ENCODE measurements at places on chromosomes 13 and 19.

DNA sequence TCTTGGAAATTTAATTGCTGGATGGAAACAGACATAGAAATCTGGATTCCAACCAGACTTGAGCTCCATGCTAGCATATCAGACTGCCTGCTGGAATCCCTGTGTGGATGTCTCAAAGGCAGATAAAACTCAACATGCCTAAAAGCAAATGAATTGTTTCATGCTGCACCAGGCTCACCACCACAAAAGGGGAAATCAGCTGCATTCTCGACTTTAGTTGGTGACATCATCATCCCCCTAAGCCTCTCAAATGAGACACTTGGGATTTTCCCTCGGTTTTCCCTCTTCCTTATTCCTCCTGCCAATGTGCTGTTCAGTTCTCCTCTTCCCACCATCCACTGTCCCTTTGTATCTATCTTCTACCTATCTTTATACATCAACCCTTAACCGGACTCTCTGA lies 134.3 kb downstream of the ZDHHC20 start:
- no peak for DNase-seq
- H3K36me3 ChIP-seq = peaks cover 9% of the 10 kb centered on the region
- H3K27me3 ChIP-seq = no peaks in the 10 kb centered on the region
- no peak overlapping the region for H3K27ac ChIP-seq

GRCh38 chr13:52359534-52359933 lies 46.4 kb downstream of the THSD1 start:
- DNase-seq = no peak
- H3K27ac ChIP-seq = no peak overlapping the region
- H3K36me3 ChIP-seq = no peaks in the 10 kb centered on the region

- H3K27me3 ChIP-seq = no peaks in the 10 kb centered on the region
- H3K4me1 ChIP-seq = no peaks in the 10 kb centered on the region
- H3K36me3 ChIP-seq = no peaks in the 10 kb centered on the region
- no peak overlapping the region for H3K4me3 ChIP-seq
- H3K27ac ChIP-seq = no peak overlapping the region
These were observed 144.7 kb downstream of the MTUS2 start for GRCh38 chr13:28964803-28965202.

- no peaks in the 10 kb centered on the region for H3K4me1 ChIP-seq
- no peak overlapping the region for H3K4me3 ChIP-seq
- no peaks in the 10 kb centered on the region for H3K27me3 ChIP-seq
- no peak for DNase-seq
- H3K36me3 ChIP-seq = no peaks in the 10 kb centered on the region
These were observed 314.9 kb upstream of the TSHZ3 start for GRCh38 chr19:31664096-31664495.

DNA sequence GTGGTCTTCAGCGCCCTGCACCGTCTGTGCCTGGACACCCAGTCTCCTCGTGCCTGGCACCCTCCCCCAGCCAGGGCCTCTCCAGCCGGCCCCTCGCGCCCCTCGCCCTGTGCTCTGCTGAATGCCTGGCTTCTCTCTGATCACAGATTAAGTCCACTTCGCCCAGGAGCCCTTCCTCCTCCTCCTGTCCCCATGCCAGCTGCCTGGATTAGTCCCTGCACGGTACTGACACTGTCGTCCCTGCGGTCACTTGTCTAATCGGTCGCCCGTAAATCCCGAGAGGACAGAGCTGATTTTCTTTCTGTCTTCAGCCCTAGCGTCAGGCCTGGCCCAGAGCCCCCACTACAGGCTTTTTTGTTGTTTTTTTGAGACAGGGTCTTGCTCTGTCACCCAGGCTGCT lies 6.6 kb downstream of the THOP1 start:
- H3K27ac ChIP-seq = no peak overlapping the region
- H3K4me1 ChIP-seq = peaks cover 16% of the 10 kb centered on the region
- H3K4me3 ChIP-seq = no peak overlapping the region
- no peak for DNase-seq
- peaks cover 45% of the 10 kb centered on the region for H3K36me3 ChIP-seq
- H3K27me3 ChIP-seq = no peaks in the 10 kb centered on the region

GRCh38 chr19:12974301-12975220 lies 5.2 kb downstream of the DAND5 start:
- H3K4me3 ChIP-seq = no peak overlapping the region
- peaks cover 8% of the 10 kb centered on the region for H3K27me3 ChIP-seq
- no peaks in the 10 kb centered on the region for H3K36me3 ChIP-seq
- no peak for DNase-seq
- H3K4me1 ChIP-seq = no peaks in the 10 kb centered on the region

GRCh38 chr13:30666113-30666512 lies 48.4 kb downstream of the USPL1 start:
- no peaks in the 10 kb centered on the region for H3K36me3 ChIP-seq
- H3K27ac ChIP-seq = no peak overlapping the region
- H3K4me1 ChIP-seq = peaks cover 5% of the 10 kb centered on the region
- peaks cover 4% of the 10 kb centered on the region for H3K27me3 ChIP-seq

GRCh38 chr19:56125806-56126590 lies 4.9 kb upstream of the ZNF787 start:
- H3K36me3 ChIP-seq = no peaks in the 10 kb centered on the region
- DNase-seq = no peak
- H3K27me3 ChIP-seq = no peaks in the 10 kb centered on the region
- no peak overlapping the region for H3K4me3 ChIP-seq

GRCh38 chr19:16829822-16830289 lies 658 bp downstream of the SIN3B start:
- peaks cover 22% of the 10 kb centered on the region for H3K27me3 ChIP-seq
- H3K4me1 ChIP-seq = peaks cover 29% of the 10 kb centered on the region

GRCh38 chr13:110103026-110103425 lies 203.9 kb downstream of the COL4A1 start:
- no peaks in the 10 kb centered on the region for H3K4me1 ChIP-seq
- H3K4me3 ChIP-seq = no peak overlapping the region
- H3K27me3 ChIP-seq = no peaks in the 10 kb centered on the region
- H3K36me3 ChIP-seq = no peaks in the 10 kb centered on the region
- DNase-seq = no peak

DNA sequence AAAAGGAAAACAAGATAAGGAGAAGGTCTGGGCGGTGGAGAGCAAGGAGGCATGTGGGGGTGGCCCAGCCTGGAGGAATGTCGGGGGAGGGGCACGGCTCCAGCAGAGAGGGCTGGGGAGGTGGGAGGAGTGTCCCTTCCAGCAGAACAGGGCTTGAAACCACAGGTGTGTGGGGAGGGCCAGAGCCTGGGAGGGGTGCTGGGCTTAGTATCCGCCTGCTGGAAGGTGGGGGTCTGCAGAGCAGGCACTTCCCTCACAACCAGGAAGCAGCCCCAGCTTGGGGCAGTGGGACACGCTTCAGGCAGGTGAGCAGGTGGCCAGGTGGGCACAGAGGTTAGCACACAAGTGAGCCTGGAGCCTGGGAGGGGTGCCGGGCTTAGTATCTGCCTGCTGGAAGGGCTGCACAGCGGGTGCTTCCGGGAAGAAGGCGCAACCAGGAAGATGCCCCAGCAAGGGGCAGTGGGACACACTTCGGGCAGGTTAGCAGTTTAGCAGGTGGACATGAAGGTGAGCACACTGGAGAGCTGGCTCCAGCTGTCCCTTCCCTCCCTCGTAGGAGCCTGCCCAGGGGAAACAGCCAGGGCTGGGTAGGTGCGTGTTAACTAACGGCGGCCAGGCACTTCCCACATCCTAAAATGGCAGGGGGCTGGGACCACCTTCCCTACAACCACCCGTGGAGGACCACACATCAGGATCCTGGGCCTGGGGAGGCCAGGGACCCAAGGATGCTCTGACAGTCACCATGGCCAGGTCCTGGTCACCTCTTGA lies 3.0 kb downstream of the GAS6 start:
- no peak for DNase-seq
- H3K4me1 ChIP-seq = peaks cover 16% of the 10 kb centered on the region
- no peak overlapping the region for H3K27ac ChIP-seq
- H3K27me3 ChIP-seq = peaks cover 35% of the 10 kb centered on the region
- H3K4me3 ChIP-seq = no peak overlapping the region

DNA sequence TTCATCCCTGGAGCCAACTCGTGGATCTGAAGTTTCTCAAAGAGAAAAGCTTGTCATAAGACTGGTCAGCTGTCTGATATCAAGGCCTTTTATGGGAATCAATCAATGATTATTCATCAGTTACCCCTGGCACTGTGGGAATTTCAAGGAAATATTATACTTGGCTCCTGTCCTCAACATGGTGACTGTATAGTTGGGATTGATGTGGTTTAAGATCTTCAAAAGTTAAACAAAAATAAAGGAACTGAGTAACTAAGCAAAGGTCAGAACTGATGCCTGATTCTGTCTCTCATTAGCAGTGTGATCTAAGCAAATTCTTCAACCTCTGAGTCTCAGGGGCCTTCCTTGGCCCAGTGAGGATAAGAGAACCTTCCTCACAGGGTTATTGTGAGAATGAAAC lies 22.2 kb upstream of the SERPINE3 start:
- no peak for DNase-seq
- H3K4me1 ChIP-seq = no peaks in the 10 kb centered on the region
- H3K27me3 ChIP-seq = peaks cover under 1% of the 10 kb centered on the region
- H3K27ac ChIP-seq = no peak overlapping the region
- H3K4me3 ChIP-seq = no peak overlapping the region

- no peaks in the 10 kb centered on the region for H3K4me1 ChIP-seq
- peaks cover 44% of the 10 kb centered on the region for H3K36me3 ChIP-seq
- no peaks in the 10 kb centered on the region for H3K27me3 ChIP-seq
- peak overlapping the region; percentile 10 for H3K4me3 ChIP-seq
These were observed 8.3 kb upstream of the EPHX3 start for GRCh38 chr19:15240515-15240914.

- H3K36me3 ChIP-seq = no peaks in the 10 kb centered on the region
- DNase-seq = no peak
- H3K4me1 ChIP-seq = no peaks in the 10 kb centered on the region
These were observed 406.2 kb downstream of the KLF5 start for GRCh38 chr13:73464758-73465616.

DNA sequence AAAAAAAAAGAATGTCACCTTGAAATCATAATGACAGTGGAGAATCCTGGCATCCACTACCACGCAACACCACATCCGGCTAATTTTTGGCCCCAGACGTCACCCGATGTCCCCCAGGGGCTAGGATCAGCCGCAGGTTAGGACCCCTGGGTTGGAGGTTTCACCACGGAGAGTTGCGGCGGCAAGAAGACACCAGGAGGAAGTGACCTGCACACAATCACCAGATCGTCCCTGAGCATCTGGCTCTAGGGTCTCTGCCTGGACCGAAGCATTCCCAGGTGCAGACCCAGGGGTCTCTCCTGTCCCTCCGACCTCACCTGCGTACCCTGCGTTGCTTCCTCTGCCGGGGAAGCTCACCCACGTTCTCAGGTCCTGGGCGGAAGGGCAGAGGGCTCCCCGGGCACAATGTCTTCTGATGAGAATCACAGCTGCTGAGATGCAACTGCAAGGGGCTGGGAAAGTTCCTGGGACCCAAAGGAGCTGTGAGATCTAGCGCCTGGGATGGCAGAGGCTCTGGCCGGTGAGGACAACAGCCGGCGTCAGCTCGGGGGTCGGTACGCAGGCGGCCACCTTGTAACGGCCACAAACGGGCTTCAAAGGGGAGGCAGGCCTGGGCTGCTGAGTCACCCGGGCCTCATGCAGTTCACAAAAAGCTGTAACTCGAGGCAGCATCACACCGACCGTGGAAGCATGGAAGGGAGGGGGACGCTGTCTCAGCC lies 111.2 kb downstream of the GADD45B start:
- no peak for DNase-seq
- no peak overlapping the region for H3K4me3 ChIP-seq
- peaks cover 16% of the 10 kb centered on the region for H3K27me3 ChIP-seq
- no peaks in the 10 kb centered on the region for H3K4me1 ChIP-seq

GRCh38 chr13:83941701-83942335 lies 59.5 kb upstream of the SLITRK1 start:
- H3K27ac ChIP-seq = no peak overlapping the region
- H3K4me1 ChIP-seq = no peaks in the 10 kb centered on the region
- DNase-seq = no peak
- no peak overlapping the region for H3K4me3 ChIP-seq

GRCh38 chr13:113935001-113935844 lies 38.7 kb downstream of the C13orf46 start:
- no peak for DNase-seq
- no peak overlapping the region for H3K4me3 ChIP-seq
- peaks cover 7% of the 10 kb centered on the region for H3K4me1 ChIP-seq
- no peaks in the 10 kb centered on the region for H3K36me3 ChIP-seq

- no peaks in the 10 kb centered on the region for H3K27me3 ChIP-seq
- H3K36me3 ChIP-seq = peaks cover 34% of the 10 kb centered on the region
- peak within 1 kb of the TSS; percentile 98 for H3K27ac ChIP-seq
These were observed at the start of gene N4BP2L2 for GRCh38 chr13:32538621-32539246. TSS of gene N4BP2L2 (minus strand) at chr13:32538795. CDS start at chr13:32537027, 1,768 bp downstream.

DNA sequence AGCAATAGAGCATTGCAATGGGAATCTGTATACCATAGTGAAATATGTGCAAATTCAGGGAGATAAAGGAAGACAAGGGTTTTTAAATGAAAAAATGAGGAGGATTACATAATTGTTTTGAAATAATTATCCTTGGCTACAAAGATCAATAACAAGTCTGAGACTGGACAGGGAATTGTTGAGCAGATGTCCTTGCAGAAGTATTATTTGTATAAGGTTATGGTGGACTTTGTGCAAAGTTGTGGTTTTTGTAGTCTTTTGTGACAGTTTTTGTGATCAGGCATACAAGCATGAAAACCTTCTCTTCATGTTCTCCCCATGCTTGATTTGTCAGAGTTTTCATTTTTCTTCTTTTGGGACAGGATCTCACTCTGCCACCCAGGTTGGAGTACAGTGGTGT lies 25.3 kb upstream of the ZNF780A start:
- H3K27ac ChIP-seq = no peak overlapping the region
- peaks cover 5% of the 10 kb centered on the region for H3K27me3 ChIP-seq
- no peak overlapping the region for H3K4me3 ChIP-seq
- no peak for DNase-seq
- no peaks in the 10 kb centered on the region for H3K4me1 ChIP-seq

GRCh38 chr19:10005632-10006334 lies 4.5 kb downstream of the COL5A3 start:
- H3K27ac ChIP-seq = no peak overlapping the region
- H3K4me3 ChIP-seq = no peak overlapping the region
- H3K36me3 ChIP-seq = no peaks in the 10 kb centered on the region
- H3K4me1 ChIP-seq = peaks cover 22% of the 10 kb centered on the region
- no peak for DNase-seq

GRCh38 chr19:21256722-21257121 lies 72.5 kb downstream of the ZNF708 start:
- H3K36me3 ChIP-seq = no peaks in the 10 kb centered on the region
- no peak overlapping the region for H3K27ac ChIP-seq
- no peak overlapping the region for H3K4me3 ChIP-seq
- DNase-seq = no peak

DNA sequence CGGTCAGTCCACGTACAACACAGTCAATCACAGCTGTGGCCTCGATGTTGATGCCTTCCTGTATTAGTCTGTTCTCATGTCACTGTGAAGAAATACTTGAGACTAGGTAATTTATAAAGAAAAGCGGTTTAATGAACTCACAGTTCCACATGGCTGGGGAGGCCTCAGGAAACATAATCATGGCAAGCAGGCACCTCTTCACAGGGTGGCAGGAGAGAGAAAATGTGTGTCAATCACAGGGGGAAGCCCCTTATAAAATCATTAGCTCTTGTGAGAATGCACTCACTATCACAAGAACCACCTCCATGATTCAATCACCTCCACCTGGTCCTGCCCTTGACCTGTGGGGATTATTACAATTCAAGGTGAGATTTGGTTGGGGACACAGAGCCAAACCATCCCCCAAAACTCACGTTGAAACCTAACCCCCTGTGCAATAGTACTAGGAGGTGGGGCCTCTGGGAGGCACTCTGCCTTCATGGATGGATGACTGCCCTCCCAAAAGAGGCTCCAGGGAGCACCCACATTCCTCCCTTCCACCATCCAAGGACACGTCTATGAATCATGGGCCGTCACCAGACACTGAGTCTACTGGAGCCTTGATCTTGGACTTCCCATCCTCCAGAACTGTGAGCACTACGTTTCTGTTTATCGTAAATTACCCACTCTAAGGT lies 2.3 kb upstream of the PROZ start:
- no peak overlapping the region for H3K27ac ChIP-seq
- peaks cover 4% of the 10 kb centered on the region for H3K36me3 ChIP-seq
- peaks cover 30% of the 10 kb centered on the region for H3K4me1 ChIP-seq
- DNase-seq = no peak
- peaks cover 19% of the 10 kb centered on the region for H3K27me3 ChIP-seq
- no peak overlapping the region for H3K4me3 ChIP-seq

Measured in activated CD8-positive, alpha-beta T cell treated with anti-CD3 and anti-CD28 coated beads, Interleukin-2, amount 10 ng/mL, durations not matched to agents 7 days and 5 days (primary cell).